ENCODE measurements at places on chromosomes 7 and 10.
A peak's percentile ranks its signal among the peaks of the same experiment; 100 is the strongest.

GRCh38 chr7:100567751-100568175 lies 5.9 kb downstream of the SAP25 start:
- no peak for DNase-seq

- no peak for DNase-seq
These were observed 147.5 kb downstream of the WDR37 start for GRCh38 chr10:1203704-1204103.

DNA sequence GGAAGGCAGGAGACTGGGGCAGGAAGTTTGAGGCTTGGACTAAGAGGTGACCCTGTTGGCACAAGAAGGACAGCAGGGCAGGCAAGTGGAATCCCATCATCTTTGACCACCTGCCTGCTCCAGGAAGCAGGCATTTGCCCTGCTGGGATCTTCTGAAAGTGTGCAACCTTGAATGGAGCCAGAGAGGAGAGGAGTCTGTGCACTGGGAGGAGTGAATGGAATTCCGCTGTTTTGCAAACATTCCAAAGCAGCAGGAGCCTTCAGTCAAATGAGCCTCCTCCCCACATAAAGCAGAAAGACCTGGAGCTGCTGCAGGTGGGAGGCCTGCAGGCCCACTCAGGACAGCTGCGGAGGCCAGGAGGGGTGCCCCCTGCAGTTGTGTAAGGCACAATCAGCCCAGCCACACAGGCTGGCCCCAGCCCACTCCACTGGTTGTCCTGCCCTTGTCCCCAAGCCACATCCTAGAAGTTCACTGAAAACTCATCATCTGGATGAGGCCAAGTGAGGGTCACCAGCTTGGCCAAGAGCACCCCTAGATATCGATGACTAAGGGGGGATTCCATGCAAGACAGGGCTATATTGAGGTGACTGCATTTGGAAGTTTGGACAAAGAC lies 249.5 kb downstream of the RPS24 start:
- DNase-seq = no peak

DNA sequence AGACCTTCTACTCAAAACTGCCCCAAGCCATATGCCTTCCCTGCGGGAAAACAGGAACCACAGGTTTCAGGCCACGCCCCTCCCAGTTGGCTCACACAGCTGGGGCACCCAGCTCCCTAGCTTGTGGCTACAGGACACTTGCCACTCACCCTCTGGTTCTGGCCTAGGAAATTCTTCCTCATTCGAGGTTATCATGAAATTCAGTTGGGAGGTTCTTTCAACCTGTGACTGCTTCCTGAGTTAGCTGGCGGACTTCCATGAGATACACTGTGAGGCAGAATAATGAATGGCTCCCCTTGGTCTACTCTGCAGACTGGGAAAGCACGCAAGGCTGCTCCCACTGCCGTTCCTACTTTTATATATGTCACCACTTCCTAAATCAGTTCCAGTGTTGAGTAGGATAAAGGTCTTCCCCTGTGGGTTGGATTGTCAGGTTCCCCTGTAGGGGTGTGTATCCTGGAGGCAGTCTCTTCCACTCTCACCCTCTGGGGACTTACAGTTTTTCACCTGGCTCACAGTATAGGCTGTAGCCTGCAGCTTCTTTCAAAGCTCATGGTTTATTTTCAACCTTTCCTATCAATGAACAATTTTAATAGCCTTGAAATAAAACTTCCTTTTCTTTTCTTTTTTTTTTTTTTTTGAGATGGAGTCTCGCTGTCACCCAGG lies 37.0 kb downstream of the GPR22 start:
- DNase-seq = no peak

GRCh38 chr10:112409755-112410154 lies 35.8 kb downstream of the ACSL5 start:
- no peak for DNase-seq

GRCh38 chr10:1070919-1071318 lies 14.7 kb downstream of the WDR37 start:
- no peak for DNase-seq

GRCh38 chr10:128047351-128047750 lies 78.9 kb downstream of the MKI67 start:
- DNase-seq = peak; percentile 87

GRCh38 chr7:76074306-76074971 lies 26.5 kb downstream of the MDH2 start:
- no peak for DNase-seq

- no peak for DNase-seq
These were observed 165.5 kb downstream of the MDFIC start for GRCh38 chr7:115087437-115087836.

DNA sequence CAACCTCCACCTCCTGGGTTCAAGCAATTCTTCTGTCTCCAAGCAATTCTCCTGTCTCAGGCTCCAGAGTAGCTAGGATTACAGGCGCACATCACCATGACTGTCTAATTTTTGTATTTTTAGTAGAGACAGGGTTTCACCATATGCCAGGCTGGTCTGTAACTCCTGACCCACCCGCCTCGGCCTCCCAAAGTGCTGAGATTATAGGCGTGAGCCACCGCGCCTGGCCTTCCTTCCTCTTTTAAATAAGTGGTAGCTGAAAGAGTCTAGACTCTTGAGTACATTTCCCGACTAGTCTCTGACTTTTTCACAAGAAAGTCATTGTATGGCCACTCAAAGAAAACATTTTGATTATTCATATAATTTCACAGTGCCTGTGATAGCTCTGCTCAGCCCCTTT lies 636.2 kb upstream of the ANKRD30A start:
- no peak for DNase-seq

- no peak for DNase-seq
These were observed 19.8 kb downstream of the HNRNPA2B1 start for GRCh38 chr7:26180792-26181198.

GRCh38 chr7:22400150-22400814 lies 43.3 kb upstream of the RAPGEF5 start:
- no peak for DNase-seq

DNA sequence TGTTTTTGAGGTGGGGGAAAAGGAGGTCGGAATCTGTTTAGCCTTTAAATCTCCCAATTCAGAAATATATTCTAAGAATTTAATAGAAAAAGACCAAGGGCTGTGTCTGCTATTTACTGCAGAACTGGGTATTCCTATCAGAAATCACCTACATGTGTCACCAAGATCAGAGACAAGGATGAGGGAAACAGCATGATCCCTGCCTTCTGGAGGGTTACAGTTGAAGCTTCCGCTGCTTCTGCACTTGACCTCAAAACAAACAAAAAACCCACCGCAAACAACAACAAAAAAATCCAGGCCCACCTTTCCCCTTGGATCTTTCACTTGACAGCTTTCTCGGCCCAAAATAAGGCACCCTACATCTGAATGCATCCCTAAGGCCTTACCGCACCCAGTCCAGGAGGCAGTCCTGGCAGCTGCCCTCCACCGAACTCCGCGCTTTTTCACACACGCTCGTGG lies 750 bp upstream of the CDK14 start:
- DNase-seq = no peak

DNA sequence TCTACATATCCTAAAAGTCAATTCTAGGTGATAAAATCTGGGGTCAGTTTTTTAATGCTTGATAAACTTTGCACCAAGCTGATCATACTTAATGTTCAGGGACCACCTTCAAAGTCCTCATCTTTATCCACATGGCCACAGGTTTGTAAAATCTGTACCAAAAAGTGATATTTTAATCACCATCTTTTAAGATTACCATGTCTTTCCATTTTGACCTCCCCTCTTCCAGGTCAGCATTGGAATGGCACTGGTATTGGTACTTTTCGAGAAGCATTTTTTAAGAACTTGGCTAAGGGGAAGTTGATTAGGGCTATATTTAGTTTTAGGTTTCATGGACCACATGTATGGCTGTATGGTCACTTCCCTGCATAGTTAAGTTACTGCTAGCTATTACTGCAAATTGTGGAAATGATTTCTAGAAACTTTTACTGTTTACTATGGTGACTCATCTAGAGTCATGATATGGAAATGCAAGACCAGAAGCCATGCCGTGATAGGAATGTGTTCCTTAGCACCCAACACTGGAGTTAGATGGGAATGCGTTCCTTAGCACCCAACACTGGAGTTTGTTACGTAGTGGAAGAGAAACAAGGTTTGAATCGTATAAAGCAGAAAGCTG lies 50.8 kb upstream of the ABLIM1 start:
- DNase-seq = no peak

- DNase-seq = no peak
These were observed 63.9 kb downstream of the SND1 start for GRCh38 chr7:127715901-127716300.

GRCh38 chr7:69502358-69502757 lies 95.9 kb upstream of the AUTS2 start:
- no peak for DNase-seq

- DNase-seq = no peak
These were observed 59.8 kb upstream of the ZNRF2 start for GRCh38 chr7:30224511-30225062.

GRCh38 chr10:97096261-97097083 lies 89.3 kb downstream of the SLIT1 start:
- peak; percentile 23 for DNase-seq

DNA sequence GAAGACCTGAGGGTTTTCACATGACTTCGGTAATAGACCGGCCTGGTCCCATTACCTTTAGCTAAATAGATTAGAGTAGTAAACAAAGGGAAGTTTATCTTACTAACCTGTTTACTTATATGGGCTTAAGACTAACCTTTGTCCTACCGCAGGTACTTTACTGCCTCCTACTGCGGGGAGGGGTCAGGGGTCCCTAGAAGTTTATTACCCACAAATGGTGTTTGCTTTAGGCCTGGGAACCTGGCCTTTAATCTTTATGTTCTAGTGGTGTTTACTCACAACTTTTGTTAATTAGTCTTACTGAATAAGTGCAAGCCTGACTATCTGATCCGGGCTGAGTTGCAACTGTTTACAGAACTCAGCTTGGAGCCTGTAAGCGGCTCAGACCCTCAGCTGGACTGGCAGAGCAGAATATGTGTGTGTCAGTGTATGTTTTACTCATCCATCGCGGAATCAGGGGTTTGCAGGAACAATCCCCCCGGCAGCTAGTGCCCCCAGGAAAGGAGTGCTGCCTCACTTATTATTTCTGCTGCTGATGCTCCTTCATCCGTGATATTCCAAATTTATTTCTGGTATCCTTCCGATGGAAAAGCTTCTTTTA lies 578.9 kb upstream of the SEMA3D start:
- DNase-seq = no peak

DNA sequence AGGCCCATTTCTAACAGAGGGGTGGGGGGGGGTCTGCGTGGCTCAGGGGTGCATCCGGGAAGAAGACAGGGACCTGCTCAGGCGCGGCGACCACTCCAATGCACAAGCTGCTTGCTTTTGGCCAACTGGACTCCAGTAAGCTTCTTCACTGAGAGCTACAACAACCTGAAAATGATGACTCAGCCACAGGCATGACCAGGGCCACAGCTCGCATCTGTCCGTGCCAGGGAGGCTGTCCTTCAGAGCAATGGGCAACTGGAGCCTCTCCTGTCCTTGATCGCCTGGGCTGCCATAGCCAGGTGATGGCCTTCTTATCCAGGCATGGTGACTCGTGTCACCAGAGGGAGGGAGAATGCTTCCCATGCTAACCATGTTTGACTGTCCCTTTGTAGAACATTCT lies 81.6 kb upstream of the RNF32 start:
- no peak for DNase-seq

GRCh38 chr10:86139066-86139657 lies 227.4 kb downstream of the GRID1 start:
- no peak for DNase-seq

DNA sequence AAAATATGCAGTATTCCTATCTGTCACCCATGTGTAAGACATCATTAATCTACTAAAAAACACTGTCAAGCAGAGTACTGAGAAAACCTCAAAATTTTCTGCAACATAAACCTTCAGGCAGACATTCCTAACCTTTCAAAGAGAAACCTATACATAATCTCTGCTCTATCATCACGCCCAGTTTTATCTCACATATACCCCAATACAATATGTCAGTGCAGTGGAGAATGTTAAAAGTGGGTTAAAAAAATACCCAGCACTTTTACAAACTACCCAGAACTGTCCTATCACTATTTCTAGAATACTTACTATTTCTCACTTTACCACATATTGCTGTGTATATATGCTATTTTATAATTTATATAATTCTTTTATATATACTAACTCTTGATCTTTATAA lies 922.0 kb upstream of the SORCS1 start:
- no peak for DNase-seq

GRCh38 chr10:71093531-71093930 lies 118.8 kb upstream of the UNC5B start:
- DNase-seq = no peak

DNA sequence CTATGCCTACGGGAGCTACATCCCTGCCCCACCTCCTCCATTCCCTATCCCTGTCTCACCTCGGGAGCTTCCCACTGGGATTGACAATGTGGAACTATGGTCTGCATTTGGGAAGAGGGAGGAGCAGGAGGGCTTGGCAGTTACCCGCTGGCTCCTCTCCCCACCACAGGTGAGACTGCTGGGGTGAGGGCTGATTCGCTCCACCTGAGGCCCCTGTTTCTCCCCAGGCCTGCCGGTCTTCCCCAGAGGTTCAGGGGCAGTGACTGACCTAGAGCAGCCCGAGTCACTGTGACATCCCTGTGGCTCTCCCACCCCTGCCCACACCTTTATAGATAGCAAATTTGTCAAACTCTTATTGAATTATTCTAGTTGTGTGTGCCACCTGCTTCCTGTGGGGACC lies 252.6 kb downstream of the GLRX3 start:
- DNase-seq = no peak

- DNase-seq = no peak
These were observed 47.7 kb downstream of the EMX2 start for GRCh38 chr10:117590101-117590875.

DNA sequence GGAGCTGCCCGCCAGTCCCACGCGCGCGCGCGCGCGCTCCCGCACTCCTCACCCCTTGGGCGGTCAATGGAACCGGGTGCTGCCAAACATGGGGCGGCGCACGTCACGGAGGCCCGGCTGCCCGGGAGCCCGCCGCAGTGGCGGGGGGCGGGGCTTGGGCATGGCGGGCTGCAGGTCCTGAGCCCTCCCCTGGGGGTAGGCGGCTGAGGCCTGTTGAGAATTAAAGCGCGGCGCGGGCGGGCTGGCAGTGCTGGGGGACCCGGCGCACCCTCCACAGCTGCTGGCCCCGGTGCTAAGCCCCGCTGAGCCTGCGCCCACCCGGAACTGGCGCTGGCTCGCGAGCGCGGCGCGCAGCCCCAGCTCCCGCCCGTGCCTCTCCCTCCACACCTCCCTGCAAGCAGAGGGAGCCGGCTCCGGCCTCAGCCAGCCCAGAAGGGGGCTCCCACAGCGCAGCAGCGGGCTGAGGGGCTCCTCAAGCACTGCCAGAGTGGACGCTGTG lies 634.2 kb downstream of the ANKRD7 start:
- DNase-seq = no peak

GRCh38 chr7:114921631-114922025 lies 266 bp upstream of the MDFIC start:
- DNase-seq = peak; percentile 53

- no peak for DNase-seq
These were observed 964 bp downstream of the FRMD4A start for GRCh38 chr10:14329746-14330173.

DNA sequence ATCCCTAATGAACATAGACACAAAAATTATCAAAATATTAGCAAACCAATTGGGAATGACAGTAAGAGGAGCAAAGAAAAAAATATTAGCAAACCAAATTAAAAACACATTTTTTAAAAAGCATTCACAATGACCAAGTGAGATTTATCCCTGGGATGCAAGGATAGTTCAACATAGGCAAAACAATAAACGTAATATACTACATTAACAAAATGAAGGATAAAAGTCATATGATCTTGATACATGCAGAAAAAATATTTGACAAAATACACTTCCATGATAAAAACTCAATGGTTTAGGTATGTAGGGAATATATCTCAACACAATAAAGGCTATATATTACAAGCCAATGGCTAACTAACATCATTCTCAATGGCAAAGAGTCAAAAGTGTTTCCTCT lies 83.3 kb downstream of the CRPPA start:
- no peak for DNase-seq
